ENCODE measurements at places on chromosomes 16 and 17.
A peak's percentile ranks its signal among the peaks of the same experiment; 100 is the strongest.

- no peak for DNase-seq
Observed at GRCh38 chr17:36182176-36183000, 6.0 kb upstream of the TBC1D3B start.

DNA sequence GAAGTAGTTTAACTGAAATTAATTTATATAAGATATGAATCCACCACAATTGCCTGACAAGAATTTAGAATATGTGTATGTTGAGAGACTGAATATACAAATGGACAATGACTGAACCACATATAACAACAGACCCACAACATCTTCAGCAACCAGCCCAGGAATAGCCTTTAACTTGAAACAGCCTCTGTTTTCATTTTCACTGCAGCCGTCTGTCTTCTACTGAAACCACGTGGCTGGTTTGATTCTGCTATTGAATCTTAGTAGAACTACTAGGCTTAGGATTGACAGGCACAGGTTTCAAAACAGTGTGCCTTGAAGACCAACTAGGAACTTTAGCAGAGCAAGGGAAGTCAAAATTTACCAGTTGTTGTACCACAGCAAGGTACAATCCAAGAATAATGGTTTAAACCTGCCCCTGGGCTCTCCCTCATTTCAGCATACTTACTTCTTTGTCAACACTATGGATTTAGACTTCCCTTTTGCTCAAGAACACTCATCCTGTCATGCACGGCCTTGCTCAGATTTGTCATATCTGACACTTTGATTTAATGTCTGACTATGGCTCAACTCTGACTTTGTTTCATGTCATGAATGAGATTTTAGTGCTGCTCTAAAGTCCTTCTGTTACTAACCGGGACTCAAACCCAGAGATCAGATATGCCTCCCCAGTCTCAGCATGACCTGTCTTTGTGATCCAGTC is 355.0 kb downstream of the KIF2B start:
- DNase-seq, result no peak

DNA sequence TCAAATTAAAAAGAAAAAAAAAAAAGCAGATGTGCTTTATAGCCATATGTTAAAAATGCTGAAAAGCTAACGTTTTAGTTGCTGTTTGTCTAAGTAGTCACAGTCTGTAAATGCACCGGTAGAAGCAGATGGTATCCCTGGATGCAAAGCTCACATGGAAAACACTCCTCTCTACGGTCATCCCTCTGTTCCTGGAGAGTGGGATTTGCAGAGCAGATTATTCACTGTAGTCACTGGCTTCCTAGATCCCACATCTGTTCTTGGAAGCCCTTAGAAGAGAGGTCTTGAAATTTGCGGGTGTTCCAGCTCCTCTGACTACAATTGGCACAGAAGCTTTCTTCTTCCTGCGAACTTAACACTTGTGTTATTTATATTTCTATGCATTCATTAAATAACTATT is 186.6 kb downstream of the PMP22 start:
- no peak for DNase-seq

GRCh38 chr16:60225541-60225940 is 1491.4 kb upstream of the GOT2 start:
- DNase-seq, result no peak

DNA sequence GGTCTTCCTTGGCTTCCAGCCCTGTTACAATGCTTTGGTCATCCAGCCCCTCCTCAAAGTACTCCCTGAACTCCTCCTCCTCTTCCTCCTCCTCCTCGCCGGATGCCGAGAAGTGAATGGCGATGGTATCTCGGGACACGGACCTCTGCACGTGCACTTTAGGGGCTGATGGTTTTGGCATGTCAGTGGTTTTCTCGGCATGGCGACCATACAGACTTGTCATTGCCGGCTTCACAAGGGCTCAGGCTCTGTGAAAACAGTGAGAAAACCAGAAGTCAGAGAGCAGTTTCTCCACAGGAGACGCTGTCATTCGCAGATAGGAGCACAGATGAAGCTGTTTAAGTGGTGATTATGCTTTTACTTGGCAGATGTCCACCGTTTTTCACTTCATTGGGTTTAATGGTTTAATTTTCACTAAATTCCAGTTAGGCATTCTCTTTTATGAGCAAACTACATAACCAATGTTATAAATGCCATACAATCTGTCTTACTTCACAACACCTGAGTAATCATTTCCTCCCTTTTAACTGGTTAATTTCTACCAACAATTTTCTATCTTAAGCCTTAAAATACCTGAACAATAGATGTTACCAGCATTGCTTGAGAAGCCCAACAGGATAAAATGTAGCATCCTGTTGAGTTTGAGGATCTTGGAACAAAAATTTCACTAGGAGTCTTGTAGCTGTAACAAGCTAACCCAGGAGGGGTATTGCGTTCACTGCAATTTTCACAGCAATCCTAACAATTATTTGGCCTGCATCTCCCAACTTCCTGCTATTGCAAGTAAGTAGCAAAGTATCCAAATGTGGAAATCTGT is 48.9 kb downstream of the TEX2 start:
- no peak for DNase-seq

GRCh38 chr17:383771-384621 is 31.4 kb upstream of the RPH3AL start:
- no peak for DNase-seq

DNA sequence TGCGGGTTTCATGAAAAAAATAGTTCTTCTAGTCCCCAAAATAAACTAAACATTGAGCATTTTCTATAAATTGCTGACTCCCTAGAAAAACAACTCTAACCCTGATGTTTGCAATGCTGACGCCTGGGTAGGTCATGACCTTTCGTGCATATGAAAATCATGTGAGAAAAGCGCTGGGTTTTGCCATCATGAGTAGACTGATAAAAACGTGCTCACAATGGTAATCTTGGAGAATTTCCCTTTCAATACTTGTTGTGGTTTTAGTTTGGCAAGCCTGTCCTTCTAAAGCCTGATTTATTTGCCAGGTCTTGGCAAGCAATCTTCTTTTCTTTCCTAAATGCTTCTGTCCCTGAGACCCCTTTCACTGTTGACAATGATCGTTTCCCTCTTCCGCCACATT is 4.0 kb upstream of the CLEC10A start:
- DNase-seq, result no peak

- no peak for DNase-seq
Observed at GRCh38 chr16:72800524-72801161, 247.3 kb downstream of the ZFHX3 start.

GRCh38 chr17:37305406-37305905 is 70.3 kb upstream of the C17orf78 start:
- no peak for DNase-seq

- no peak for DNase-seq
Observed at GRCh38 chr16:81477697-81478693, 33.4 kb downstream of the CMIP start.

DNA sequence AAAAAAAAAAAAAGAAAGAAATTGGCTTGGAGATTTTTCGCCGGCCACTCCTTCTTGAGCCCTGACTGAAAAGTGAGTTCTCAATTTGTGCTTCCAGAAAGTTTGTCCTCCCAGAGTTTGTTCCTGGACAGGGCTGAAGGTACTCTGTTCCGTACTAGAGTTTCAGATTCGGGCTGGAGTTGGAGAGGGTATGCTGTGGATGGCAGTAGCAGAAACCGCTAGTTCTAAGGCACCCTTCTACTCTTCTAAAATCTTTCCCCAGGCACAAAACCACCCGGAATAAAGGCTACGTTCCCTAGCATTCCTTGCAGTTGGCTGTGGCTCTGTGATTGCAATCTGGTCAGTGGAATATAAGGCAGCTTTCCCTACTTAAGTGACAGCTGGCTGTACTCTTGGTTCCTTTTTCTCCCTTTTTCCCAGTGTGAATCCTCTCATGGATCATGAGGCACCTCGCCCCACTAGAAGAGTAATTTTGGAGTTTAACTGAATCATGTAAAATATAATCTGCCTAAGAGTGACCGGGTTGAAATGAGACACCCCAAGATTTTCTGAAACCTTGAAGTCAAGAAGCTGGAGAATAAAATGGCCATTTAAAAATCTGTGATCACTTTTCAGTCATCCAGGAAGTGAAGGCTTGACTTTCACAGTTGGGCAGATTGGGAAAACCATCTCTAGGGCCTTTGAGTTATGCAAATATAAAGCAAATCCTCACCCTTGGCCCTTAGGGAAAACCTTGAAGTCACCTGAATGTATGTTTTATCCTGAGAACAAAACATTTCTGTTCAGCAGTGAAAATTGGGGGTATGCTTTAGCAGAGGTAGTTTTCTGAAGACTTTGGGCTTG is 901 bp upstream of the HEATR6 start:
- no peak for DNase-seq

DNA sequence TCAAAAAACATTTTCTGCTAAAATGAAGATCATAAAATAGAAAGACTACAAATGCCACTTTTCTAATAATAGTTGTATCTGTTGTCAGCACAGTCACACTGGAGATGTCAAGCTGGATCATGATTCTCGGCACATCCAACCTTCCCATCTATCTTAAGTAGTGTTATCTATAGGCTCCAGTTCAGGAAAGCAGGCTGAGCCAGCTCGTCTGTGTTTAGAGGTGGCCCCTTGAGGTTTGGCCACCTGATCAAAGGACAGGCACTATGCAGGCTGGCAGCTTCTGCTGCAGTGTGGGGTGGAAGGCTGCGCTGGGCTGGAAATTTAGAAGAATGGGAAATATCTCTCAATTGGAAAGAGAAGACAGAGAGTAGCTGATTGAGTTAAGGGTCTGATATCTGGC is 32.4 kb downstream of the SMYD4 start:
- no peak for DNase-seq

DNA sequence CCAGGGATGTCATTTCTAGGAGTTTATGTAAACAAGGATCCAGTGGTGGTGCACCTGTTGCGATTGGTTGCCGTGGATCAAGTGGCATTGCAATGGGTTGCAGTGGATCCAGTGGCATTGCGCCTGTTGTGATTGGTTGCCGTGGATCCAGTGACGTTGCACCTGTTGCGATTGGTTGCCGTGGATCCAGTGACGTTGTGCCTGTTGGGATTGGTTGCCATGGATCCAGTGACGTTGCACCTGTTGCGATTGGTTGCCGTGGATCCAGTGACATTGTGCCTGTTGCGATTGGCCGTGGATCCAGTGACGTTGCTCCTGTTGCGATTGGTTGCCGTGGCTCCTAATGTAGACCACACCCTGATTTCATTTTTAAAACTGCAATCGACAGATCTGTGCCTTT is 56.2 kb upstream of the CRISPLD2 start:
- DNase-seq, result no peak

DNA sequence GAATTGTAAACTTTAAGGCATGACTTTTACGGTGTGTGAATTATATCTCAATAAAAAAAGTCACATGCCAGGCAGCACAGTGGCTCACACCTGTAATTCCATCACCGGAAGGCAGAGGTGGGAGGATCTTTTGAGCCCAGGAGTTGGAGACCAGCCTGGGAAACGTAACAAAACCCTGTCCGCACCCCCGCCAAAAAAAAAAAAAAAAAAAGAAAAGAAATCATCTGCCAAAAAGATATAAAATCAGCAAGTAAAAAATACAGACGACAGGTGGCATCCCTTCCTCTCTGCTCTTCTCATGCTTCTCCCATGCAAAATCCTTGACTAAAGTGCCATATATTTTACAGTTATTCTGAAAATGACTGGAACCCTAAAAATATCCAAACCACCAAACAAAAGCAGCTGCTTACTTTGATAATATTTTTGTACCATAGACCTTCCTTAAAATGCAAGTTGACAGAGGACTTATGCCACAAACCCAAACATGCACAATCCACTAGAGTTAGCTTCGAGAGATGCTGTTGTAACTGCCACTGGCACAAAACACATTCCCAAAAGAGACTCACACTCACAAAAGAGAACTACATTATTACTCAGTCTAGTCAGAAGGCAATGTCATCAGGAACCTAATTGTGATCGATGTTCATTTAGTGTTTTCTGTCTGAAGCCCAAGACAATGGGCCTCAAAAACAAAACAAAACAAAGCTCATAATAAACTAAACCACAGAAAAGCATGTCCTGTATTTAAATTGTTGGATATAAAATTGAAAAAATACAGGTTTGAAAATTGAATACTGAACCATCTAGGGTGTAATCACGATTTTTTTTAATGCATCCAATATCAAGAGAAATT is 2.4 kb downstream of the CRLF3 start:
- no peak for DNase-seq

DNA sequence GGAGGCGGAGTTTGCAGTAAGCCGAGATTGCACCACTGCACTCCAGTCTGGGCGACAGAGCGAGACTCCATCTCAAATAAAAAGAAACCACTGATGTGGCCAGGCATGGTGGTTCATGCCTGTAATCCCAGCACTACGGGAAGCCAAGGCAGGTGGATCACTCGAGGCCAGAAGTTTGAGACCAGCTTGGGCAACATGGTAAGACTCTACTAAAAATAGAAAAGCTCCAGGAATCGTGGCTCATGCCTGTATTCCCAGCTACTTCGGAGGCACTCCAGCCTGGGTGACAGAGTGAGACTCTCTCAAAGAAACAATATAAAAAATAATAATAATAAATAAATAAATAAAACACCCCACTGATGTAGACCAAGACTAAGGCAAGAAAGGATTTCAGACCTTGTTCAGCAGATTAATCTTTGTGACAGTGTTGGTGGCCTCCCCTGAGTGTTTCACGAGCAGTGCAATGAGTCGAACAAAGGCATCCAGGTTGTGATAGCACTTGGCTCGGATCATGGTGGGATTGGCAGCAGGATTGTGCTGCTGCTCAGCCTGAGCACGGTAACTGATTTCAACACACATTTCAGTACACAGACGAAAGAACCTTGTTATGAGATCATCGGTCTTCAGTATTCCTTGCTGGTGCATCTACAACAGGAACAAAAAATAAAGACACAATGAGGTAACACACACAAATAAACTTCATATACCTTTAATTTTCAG is 18.6 kb downstream of the SETD6 start:
- DNase-seq, result no peak

- no peak for DNase-seq
Observed at GRCh38 chr17:82840431-82840831, 609 bp upstream of the ZNF750 start.

- DNase-seq, result no peak
Observed at GRCh38 chr16:17936766-17937402, 399.7 kb downstream of the NPIPA8 start.

GRCh38 chr16:68731637-68732036 is 5.5 kb upstream of the CDH1 start:
- DNase-seq, result no peak

DNA sequence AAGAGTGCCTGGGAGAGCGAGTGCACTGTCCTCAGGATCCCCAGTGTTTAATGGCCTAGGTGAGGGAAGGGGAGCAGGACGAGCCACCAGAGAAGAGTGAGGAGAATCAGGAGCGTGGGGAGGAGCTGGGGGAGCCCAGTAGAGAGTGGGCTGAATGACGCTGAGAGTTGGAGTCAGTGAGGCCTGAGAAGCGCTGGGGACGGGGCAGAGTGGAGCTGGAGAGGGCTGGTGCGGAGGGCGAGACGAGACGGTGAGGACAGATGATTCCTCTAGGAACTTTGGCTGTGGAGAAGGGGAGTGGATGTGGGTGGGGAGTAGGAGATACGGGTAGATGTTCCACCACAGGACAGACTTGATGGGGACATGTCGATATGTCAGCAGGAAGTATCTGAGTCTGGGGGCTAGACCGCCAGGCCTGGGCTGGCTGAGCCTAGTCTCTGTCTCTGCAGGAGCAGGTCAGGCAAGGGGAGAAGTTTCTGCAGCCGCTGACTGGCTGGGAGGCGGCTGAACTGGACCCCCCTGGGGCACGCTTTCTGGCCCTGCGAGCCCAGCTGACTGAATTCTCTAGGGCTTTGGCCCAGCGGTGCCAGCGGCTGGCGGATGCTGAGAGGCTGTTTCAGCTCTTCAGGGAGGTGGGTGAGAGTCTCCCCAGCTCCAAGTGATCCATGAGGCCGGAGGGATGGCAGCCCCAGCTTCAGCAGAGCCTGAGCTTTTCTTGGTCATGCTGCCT is 4.7 kb downstream of the PLEKHG4 start:
- no peak for DNase-seq

- DNase-seq, result peak; percentile 69
Observed at GRCh38 chr16:88977018-88977811, at the start of gene CBFA2T3. CBFA2T3 (minus strand) TSS chr16:88977207; CDS start chr16:88976807, 400 bp downstream.

Data from head of caudate nucleus (tissue), 42 donors.